ENCODE measurements at places on chromosomes 5 and 9. TPM values are rescaled to one million over a fixed set of nuclear protein-coding genes. Genes with fewer than 3 reads are reported as not detected.

The IL4 gene
- total RNA-seq = not detected

The THBS4 gene
- total RNA-seq = 585 TPM

The LHX3 gene
- total RNA-seq = not detected

DNA sequence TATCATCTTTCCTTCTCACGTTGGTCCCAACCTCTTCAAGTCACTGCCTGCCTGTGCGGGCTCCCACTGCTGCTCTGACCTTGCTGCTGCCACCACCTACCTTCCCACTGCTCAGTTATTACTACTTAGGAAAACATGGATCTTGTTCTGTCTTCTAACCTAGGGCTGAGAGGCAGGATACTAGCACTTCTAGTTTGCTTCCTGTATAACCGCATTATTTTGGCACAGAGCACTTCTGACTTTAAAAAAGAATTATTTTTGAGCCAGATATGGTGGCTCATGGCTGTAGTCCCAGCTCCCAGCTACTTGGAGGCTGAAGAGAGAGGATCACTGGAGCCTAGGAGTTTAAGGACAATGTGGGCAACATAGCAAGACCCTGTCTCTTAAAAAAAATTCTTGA is 135.4 kb upstream of the GNA14 start:
- no peak for DNase-seq
- no peak overlapping the region for H3K27ac ChIP-seq
- peaks cover 13% of the 10 kb centered on the region for H3K4me1 ChIP-seq
- no peak overlapping the region for H3K4me3 ChIP-seq
- no peaks in the 10 kb centered on the region for H3K36me3 ChIP-seq
- H3K27me3 ChIP-seq = no peaks in the 10 kb centered on the region

DNA sequence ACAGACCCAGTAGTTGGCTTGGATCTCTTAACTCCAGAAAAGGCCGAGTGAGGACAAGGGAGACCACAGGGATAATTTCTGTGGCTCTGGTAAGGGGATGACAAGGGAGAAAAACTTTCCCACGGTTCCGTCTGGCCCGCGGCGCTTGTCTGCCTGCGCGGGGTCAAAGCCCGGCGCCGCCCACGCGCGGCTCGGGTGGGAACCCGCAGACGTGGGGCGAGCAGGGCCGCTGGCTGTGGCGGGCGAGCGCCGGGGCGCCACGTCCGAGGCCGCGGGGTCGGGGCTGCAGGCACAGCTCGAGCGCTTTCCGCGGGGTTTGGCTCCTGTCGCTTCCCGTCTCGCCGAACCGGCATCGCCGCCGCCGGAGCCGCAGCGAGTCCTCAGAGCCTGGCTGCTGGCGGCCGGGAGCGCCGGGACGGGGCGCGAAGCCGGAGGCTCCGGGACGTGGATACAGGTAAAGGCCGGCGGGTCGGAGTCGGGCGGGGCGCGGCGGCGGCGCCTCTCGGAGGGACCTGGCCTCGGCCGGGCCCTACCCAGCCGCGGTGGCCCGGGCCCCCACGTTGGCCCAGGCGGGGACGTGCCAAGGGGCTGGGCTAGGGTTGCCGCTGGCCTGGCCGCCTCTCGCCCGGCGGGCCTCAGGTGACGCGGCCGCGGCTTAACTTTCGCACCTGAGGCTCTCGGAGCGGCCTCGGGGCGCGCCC is at the start of gene RNF180:
TSS of gene RNF180 (plus strand) at position 344 of the 701 bp plus-strand sequence. CDS start 34,965 bp downstream, outside the sequence.
- H3K4me1 ChIP-seq = no peaks in the 10 kb centered on the region
- H3K27ac ChIP-seq = peak within 1 kb of the TSS; percentile 81
- peak; percentile 69 for DNase-seq
- no peaks in the 10 kb centered on the region for H3K27me3 ChIP-seq
- no peaks in the 10 kb centered on the region for H3K36me3 ChIP-seq

DNA sequence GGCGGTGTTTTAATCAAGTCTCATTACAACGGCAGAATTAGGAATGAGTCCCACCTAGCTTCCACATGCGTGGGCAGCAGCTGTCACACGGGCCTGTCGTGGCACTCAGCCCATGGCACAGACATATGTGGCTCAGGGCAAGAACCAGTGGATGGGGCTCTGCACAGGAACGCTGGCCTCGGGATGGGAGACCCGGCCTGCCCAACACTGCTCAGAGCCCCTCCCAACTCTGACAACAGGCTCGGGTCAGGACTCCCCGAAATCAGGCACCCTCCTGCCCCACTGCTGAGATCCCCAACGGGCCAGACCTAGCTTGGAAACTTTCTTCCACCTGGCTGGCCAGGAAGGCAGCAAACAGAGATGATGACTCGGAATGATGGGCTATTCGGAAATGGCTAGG is 4.9 kb upstream of the SURF6 start:
- no peak overlapping the region for H3K4me3 ChIP-seq
- DNase-seq = no peak
- no peak overlapping the region for H3K27ac ChIP-seq
- H3K36me3 ChIP-seq = peaks cover 78% of the 10 kb centered on the region

- peak; percentile 14 for DNase-seq
- no peak overlapping the region for H3K27ac ChIP-seq
- peaks cover 9% of the 10 kb centered on the region for H3K27me3 ChIP-seq
- no peaks in the 10 kb centered on the region for H3K4me1 ChIP-seq
- H3K4me3 ChIP-seq = no peak overlapping the region
- no peaks in the 10 kb centered on the region for H3K36me3 ChIP-seq
Observed at GRCh38 chr9:133700819-133701320, 37.3 kb downstream of the SARDH start.

The MCTP1 gene
- total RNA-seq = 15.8 TPM

The BTNL9 gene
- total RNA-seq = 34.9 TPM

All from sigmoid colon (tissue), 7 donors.